HL-60 (cell line): ENCODE measurements at places on chromosomes 4 and X.

DNA sequence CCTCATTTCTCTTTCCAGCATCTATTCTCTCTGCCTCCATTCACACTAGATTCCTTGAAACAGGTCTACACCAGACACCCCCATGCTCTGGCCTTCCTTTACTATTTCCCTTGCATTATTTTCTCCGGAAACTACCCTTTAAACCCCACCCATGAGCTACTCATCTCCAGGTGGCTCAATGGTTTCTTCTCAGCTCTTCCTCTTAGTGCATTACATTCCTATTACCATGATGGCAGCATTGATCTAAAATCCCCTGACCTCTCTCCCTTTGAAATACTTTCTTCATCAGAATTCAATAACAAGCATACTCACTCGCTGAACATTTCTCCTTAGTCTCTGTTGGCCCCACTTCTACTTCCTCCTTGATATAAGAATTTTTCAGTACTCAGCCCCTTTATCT lies 94.6 kb downstream of the SYNPO2 start:
- DNase-seq = no peak

DNA sequence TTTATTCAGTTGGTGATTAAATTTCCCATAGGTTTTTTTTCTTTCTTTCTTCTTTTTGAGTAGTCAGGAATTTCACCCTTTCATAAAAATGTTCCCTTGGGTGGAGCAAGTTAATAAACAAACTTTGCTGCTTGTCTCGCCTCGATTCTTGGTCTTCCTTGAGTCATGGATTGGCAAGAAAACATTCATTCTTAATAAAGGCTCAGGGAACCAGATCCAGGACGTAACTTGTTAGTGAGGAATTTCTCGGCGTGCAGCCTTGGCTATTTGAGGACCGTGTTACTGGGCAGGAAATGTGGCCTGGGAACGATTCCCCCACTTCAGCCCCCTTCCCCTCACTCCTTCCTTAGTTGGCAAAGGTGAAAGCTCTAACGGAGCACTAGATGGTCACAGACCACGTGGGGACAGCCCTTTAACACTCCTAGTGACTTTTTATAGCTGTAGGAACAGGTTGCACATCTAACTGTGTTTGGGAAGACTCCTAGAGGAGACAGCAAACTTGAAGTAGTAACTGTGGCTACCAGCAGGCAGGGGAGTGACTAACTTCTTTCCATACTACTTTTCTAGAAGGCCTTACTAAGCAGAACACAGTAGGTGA lies 106.8 kb downstream of the UCHL1 start:
- no peak for DNase-seq

DNA sequence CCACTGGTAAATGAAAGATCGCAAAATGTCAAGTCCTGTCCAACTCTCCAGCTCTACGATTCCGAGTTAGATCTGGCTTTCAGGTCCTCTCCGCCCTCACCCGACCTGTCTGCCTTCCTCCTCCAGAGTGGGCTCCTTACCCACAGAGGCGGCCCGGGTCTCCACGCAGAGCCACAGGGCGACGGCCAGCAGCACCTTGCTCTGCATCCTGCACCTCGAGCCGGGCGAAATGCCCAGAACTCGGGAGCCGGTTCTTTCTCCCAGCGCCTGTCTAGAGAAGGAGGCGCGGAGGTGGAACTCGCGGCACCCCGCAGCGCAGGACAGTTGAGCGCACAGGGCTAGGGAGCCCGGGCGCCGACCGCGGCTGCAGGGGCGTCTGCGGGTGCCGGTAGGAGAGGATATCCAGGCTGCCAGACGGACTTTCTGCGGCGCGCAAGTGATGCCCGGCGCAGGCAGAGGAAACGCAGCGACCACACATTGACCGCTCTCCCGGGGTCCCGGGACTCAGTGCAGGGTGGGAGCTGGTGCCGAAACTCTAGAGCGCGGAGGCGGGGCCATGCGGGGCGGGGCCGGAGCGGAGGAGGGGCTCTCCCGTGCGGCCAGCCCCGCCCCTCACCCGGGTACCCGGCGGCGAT lies at the start of gene KDR:
TSS of gene KDR (minus strand) at position 509 of the 635 bp plus-strand sequence. CDS start at position 207, 302 bp downstream.
- no peak for DNase-seq

DNA sequence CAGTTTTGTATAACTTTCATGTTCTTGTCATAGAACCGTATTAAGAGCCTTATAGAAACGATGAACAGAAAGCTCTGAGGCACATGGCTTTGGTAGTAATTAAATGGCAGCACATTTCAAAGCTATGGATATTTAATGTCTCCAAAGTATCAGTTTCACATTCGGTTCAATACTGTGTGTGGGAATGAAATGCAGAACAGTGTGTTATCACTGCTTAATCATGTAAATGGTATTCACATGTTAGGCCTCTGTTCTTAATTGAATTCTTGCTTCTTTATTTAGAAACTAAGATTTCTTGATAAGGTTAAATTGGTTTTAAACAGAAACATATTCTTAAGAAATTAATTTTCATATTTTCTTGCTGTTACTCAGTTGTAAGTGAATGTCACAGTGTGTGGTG lies 701.0 kb upstream of the PITX2 start:
- no peak for DNase-seq

GRCh38 chr4:98778206-98778605 lies 119.8 kb upstream of the TSPAN5 start:
- DNase-seq = no peak

GRCh38 chr4:98166731-98167041 lies 23.4 kb upstream of the STPG2 start:
- DNase-seq = no peak

- DNase-seq = no peak
These were observed 84.3 kb upstream of the PSAPL1 start for GRCh38 chr4:7518871-7519637.

DNA sequence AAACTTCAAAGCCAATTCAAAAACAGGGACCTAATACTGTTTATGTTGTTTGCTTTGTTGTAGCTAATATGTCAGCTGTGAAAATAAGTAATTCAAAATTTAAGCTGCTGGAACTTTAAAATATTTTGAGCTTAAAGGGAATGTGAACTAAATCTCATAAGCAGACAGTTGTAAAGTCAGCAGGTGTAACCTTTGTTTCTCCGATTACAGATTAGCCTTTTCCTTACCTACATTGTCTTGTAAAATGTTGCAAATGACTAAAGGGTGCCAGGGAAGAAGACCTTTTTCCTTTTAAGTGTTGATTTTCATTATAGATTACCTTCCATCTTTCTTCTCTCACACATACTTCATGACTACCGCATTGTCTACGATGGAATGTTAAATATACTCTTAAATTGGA lies 405.1 kb downstream of the KCNIP4 start:
- DNase-seq = no peak

DNA sequence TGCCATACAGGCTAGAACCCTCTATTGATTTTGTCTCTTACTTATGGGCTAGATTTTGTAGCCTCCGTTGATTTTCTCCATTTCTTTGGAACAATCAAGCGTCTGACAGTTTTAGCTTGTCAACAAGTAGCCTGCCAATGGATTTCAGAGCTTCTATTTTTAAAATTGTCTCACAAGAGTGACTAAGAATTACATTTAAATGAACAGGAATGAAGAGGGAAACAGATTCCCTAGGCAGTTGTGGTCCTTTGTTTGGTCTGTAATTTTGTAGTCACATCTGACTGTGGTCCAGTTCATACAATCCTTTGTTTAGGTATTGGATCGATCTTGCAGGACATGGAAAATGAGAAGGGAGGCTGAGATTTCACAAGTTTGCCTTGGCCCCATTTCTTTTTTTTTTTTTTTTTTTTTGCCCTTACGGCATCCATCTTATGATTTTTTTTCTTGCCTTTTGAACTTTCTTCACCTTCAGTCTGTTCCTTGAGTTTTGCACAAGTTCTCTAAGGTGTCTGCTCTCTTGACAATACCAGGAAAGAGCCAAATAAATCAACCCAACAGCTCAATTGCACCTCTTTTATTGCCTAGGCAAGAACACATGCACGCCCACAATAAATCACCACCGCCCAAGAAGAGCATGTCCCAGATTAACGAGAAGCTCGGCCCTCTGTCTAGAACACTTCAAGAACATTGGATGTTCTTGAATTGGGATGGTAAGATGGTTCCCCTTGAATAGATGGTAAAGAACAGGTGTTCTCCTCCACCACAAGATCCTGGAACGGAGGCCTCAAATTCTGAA lies 86.5 kb upstream of the EGFL6 start:
- DNase-seq = no peak

- DNase-seq = no peak
These were observed 48.2 kb downstream of the THAP9 start for GRCh38 chr4:82948647-82949204.

DNA sequence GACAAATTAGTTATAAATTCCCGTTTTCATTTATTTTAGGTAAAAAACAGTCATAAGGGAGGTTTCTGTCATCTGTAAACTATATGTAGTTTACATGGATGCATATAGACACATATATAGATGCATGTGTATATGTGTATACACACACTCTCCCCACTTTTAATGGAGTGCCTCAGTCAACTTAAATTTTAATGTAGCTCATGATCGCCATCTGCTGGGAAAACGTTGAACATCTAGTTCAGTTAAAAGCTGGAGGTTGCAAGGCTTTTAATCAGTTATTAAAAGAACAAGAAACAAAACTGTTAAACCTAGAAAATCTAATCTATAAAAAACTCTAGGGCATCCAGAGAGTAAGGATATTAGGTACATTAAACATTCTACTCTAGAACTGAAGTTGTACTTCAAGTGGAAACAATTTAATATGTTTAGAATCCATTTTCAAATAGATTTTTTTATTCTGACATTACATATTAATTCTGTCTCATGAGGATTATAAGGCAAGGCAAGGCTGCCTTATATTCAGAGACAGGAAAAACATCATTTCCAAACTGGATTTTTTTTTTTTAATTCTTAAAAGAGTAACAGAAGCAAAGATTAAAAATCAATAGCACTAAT lies 122.6 kb downstream of the SHISA3 start:
- peak; percentile 0 for DNase-seq

GRCh38 chr4:112916868-112917267 lies 132.6 kb upstream of the ANK2 start:
- DNase-seq = no peak

- DNase-seq = no peak
These were observed 115.9 kb downstream of the GLRA3 start for GRCh38 chr4:174713181-174713580.

DNA sequence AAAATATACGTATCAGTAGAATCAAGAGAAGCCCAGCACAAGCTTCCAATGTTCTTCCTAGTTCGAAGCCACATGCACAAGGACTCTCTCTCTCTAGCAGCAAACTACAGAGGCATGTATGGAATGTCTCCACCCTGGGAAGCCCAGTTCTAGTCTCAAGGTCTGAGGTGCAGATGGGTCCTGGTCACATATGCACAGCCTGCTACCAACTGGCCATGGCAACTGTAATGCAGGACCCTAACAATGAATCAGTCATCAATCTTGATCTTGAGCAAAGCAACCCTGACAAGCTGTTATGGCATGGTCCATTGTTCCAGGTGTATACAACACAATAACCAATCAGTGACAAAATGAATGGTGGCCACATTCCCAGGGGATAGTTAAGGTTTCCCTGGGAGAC lies 55.8 kb downstream of the MBNL3 start:
- DNase-seq = no peak

GRCh38 chr4:78691971-78692821 lies 84.0 kb upstream of the BMP2K start:
- no peak for DNase-seq

GRCh38 chr4:109205186-109205585 lies 97.3 kb downstream of the COL25A1 start:
- no peak for DNase-seq

GRCh38 chr4:73607375-73608033 lies 12.7 kb downstream of the RASSF6 start:
- DNase-seq = no peak

GRCh38 chrX:56233100-56233499 lies 944 bp downstream of the KLF8 start:
- DNase-seq = no peak
